ENCODE measurements at places on chromosomes 16 and 17.

DNA sequence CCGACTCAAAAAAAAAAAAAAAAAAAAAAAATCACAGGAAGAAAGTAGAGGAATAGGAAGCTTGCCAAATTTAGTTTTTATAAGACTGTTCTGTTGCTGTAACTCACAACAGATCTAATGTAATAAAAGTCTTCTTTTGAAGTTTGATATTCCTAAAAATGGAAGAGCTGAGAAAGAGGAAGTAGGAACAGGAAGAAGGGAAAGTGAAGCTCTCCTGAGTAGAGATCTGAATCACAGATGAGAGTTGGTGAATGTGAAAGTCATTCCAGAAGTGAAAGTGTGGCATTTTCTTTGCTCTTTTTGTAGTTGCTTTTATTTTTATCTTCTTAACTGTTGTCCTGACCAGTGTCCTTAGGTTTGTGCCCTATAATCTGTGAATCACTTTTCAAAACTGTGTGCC lies 2.1 kb downstream of the NMT1 start:
- DNase-seq = no peak

- DNase-seq = no peak
Observed at GRCh38 chr17:61053469-61053868, 346.2 kb upstream of the TBX2 start.

DNA sequence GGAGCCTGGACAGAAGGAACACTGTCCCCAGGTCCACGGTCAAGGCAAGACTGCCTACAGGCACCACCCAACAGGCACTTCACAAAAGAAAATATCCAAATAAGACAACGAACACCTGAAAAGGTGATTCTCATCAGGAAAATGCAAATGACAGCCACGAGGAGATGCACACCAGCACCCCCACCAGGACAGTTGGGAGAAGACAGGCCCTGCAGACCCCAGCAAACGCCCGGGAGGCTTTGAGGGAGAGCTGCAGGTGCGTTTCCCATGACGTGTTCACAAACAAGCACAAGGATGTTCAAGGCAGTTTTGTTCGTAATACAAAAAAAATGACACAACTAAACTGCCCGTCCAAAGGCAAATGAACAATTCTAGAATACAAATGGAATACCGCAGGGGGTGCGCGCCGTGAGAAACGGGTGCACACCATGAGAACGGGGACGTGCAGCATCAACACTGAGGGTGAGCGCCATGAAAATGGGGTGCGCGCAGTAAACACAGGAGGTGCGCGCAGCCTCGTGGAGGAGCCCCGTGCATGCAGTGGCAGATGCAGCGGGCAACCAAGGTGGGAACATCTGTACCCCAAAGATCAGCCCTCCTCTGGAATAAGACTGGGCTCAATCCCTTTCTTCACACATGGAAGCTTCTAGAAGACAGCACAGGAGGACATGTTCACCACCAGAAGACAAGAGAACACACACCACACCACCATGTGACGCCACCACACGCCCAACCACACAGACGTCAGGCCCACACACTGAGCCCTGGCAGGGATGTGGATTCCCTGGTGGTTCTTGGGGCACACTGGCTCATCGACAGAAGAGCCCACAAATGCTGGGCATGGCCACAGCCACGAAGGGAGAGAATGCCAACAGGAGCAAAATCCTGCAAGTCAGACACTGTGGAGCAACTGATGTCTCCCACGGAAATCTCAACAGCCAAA lies 91.2 kb downstream of the ZNF778 start:
- no peak for DNase-seq

DNA sequence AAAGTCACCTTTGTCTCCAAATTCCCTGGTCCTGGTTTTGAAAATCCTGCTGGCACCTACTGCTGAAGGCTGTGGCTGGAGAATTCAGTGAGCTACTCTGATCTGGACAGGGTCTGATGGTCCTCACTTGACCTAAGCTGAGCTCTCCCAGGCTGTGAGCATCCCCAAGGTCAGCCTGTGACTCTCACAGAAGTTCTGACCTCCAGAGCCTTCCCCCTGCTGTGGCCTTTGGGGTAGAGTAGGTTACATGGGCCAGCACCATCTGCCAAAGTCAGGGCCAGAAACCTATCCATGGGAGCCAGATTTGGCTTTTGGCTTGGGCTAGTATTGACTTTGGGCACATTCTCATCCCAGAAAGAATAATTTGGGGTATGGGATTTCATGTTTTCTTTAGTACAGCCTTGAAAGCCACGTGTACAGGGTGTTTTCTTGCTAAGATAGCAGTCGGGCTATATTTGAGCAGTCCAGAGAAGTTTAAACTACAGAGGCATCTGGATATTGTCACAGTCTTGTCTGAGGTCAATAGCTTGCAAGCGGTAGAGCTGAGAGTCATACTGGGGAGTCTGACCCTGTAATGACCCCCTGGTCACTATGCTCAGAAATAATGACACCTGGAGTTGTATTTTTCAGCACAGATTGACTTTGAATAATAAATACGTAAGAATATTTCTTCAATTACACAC lies 6.2 kb upstream of the AGRP start:
- no peak for DNase-seq

DNA sequence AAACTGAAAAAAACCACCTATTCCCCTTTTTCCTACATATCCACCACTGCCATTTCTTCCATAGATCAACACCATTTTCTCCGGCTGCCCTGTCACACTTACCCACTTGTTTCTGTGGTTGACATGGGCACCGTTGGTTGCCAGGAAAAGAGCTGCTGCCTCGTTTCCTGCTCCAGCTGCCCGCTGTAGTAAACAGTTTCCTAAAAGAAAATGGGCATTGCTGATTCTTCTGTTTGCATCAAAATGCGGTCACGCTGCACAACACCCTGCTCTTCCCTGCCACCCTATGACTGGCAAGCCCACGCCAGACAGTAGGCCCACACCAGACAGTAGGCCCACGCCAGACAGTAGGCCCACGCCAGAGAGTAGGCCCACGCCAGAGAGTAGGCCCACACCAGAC lies 46.3 kb downstream of the CYB5D2 start:
- DNase-seq = no peak

- no peak for DNase-seq
Observed at GRCh38 chr17:30597776-30598288, 120.6 kb downstream of the GOSR1 start.

DNA sequence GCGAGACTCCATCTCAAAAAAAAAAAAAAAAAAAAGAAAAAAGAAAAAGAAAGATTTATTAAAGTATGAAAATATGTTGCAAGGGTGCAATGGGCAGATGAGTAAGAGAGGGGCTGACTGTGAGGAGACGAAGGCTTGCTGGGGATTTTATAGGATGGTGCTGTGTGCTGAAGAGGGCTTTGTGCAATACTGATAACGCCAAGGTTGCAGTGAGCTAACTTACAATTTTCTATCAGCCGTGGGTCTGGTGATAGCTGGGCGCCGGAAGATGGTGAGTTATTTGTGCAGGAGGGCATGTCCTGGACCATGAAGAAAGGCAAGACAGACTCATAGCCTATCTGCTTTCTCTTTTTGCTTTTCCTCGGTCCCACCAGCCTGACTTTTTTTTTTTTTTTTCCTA lies 281.1 kb downstream of the MAP2K6 start:
- DNase-seq = no peak

GRCh38 chr16:68031951-68032350 lies 8.9 kb downstream of the DUS2 start:
- DNase-seq = no peak

GRCh38 chr16:26672206-26672605 lies 394.5 kb upstream of the C16orf82 start:
- DNase-seq = no peak

DNA sequence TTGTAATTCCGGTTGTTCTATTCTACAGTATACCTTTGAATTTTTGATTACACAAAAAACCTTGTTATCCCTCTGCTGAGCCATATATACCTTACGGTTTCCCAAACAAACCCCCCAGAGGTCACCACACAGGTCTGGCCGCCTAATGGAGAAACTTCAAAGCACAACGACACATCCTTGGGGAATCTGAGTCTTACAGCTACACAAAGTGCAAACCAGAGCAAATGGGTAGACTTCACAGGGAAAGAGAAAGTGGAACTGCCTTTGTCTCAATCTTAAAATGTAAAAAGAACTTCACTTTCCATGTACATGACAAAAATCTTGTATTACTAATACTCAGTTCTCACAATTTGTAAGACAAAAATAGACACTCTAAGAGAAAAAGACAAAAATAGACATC lies 2.7 kb downstream of the FBXO31 start:
- DNase-seq = no peak

DNA sequence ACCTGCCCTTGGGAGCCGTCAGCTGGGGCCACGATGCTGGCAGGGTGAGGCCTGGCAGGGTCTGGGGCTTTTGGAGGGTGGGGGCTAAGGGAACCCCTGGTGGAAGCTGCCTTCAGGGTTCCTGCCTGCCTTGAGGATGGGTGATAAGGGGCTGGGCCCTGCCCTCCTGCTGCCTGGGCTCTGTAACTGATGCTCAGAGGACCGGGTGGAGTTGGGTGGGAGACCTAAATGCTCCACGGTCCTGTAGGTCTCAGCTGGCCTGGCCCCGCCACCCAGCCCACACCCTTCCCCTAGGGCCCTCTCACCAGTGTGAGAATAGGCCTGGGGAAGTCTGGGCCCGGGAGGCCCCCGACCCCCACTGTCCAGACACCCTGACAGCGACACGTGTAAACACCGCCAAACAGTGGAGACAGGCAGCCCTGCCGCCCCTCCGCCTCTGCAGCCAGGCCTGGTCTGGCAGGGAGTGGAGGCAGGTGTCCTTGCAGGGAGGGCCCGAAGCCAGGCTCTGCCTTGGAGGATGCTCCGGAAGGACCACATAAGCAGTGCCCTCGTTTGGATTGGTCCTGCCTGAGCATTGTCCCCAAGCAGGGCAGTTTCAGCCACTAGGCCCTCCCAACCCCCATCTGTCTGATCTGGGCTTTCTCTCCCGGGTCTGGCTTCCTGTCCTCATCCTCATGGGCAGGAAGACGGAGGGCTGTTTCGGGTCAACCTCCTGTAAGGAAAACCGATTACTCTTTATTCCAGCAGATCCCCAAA lies 6.5 kb upstream of the BAHCC1 start:
- peak; percentile 85 for DNase-seq

- DNase-seq = no peak
Observed at GRCh38 chr16:81652798-81653505, 126.1 kb upstream of the PLCG2 start.

DNA sequence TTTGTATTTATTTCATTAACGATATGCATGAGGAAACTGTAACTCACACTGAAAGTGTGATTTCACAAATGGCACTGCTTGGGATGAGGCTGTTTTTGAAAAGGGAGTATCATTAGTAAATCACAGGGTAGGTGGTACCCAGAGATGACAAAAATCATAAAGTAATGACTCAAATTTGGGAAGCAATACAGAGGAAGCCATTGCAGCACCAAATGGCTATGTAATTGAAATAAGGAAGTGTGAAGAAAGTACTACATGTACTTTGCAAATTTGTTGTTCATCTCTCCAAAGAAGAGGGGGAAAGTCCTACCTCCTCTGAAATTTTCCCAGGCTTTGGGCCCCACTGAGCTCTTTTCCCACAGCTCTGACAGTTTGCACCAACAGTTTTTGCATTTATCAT lies 12.3 kb upstream of the ABCC12 start:
- DNase-seq = no peak

- no peak for DNase-seq
Observed at GRCh38 chr17:49742166-49742638, 21.7 kb downstream of the FAM117A start.

- DNase-seq = no peak
Observed at GRCh38 chr17:61070649-61071048, 329.0 kb upstream of the TBX2 start.

DNA sequence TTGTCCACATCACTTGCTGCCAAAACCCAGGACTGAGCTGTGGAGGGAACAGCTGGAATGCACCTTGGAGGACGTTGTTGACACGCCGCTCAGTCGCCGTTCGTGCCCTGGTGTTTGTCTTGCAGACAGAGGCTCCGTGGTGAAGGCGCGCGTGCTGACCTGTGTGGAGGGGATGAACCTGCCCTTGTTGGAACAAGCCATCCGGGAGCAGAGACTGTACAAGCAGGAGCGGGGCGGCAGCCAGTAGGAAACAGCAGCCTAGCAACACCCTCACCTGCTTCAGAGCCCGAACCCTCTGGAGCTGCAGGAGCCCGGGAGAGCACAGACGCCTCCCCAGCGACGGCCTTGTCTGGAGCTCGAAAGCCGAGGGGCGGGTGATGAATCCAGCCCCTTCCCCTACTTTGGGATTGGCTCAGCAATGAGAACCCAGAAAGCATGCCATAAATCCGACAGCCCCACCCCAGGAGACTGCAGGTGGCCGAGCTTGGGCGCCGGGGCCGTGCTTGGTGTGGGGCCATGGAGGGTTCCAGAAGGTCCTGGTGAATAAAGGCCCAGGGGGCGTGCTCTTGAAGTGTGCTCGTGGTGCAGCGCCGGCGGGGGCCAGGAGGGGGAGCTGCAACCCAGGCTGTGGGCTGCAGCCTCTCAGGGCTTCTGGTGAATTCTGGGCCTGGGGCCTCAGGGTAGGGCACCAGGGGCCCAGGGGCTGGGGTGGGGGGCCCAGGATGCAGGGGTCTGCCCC lies 470 bp upstream of the CDK3 start:
- DNase-seq = no peak

DNA sequence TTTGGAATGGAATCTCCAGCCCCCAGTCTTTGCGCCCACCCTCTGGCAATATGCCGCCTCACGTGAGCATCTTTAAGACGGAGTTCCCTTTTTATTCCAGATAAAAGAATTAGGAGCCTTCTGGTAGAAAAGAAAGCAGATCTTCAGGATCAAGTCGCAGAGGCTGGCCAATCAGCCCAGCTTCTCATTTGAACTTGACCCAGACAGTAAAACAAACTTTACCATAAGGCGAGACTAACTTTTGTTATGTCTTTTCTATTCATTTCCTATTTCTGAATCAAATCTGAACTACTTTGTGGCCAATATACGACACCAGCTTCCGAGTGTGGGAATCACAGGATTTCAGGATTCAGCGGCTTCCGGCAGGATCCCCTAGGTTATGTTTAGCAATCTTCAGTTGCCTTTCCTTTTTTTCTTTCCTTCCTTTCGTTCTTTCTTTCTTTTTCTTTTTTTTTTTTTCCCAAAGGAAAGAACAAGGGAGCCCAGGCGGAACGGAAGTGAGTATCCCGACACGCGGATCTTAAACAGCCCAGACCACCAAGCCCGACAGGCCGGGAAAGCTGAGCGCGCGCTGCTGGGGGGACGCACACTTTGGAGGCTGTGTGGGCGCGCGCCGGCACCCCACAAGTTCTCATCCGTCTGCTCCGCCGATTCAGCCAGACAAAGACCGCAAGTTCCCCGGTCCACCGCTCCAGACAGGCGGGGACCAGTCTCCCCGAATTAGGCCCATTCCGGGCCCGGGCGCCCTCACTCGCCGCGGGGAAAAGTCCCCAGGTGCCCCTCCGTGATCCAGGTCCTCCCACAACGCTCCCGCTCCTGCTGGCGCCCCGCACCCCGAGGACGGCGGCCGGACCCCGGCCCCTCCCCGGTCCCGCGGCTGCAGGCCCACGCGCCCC lies 633 bp downstream of the TBC1D16 start:
- DNase-seq = peak; percentile 14

- no peak for DNase-seq
Observed at GRCh38 chr16:72442385-72443158, 270.6 kb upstream of the PMFBP1 start.

GRCh38 chr17:9024497-9024896 lies 3.2 kb downstream of the NTN1 start:
- DNase-seq = no peak

- DNase-seq = peak; percentile 18
Observed at GRCh38 chr17:16652847-16653366, 743 bp downstream of the ZNF624 start.
